ENCODE measurements at places on chromosomes 4 and X. TPM values are rescaled to one million over a fixed set of nuclear protein-coding genes. Genes with fewer than 3 reads are reported as not detected.

- no peak for DNase-seq
Measured at GRCh38 chr4:166128403-166128802, 255.4 kb downstream of the TLL1 start.

GRCh38 chrX:2595258-2595657 lies 94.5 kb upstream of the DHRSX start:
- no peak for DNase-seq

DNA sequence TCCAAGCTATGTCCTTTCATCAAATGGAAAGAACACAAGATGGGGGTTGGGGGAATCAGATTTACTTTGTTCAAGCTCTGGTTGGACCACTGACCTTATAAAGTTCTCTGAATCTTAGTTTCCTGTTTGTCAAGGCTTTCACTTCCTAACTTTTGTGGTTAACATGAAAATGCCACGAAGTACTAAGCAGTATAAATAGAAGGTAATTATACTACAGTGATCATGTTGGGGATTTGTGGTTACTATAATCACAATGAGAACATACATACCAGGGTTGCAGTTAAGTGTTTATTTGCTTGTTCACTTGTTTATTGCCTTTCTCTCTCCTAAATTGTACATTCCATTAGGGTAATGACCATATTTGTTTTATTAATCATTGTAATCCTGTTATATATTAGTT lies 53.2 kb downstream of the SPRY1 start:
- no peak for DNase-seq

DNA sequence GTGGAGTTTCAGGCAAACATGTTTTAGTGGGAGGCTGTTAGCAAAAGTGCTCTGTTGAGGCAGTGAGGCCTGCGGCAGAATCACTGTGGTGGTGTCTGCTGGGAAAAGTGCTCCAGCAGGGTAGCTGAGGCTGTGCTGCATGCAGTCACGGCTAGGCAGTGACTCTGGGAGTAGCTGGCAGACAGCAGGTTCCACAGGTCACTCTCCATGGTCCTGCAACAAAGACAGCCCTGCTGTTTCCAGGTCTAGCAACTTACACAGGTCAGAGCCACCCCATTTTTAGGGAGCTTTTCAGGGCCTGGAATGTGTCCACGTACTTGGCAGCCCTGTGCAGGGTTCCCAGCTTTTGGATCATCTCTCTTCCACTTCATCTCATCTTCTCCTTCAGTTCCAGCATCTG lies 184.3 kb downstream of the NAA11 start:
- no peak for DNase-seq

DNA sequence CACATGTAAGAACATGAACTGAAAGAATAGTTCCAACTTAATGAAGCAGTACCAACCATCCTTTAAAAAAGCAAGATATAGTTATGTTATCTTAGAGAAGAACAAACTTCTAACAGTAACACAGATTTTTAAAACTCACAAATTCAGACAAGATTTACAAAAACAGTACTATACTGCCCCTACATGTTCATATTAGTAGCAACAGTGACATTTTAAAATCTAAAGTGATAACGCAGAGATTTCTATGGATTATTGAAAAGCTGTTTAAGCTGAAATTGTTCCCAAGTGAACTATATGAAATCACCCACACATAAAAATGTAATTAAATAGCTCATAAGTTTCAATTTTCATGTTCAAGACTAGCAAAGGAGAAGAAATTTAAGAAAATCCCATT lies 166.0 kb downstream of the FBXW7 start:
- no peak for DNase-seq

DNA sequence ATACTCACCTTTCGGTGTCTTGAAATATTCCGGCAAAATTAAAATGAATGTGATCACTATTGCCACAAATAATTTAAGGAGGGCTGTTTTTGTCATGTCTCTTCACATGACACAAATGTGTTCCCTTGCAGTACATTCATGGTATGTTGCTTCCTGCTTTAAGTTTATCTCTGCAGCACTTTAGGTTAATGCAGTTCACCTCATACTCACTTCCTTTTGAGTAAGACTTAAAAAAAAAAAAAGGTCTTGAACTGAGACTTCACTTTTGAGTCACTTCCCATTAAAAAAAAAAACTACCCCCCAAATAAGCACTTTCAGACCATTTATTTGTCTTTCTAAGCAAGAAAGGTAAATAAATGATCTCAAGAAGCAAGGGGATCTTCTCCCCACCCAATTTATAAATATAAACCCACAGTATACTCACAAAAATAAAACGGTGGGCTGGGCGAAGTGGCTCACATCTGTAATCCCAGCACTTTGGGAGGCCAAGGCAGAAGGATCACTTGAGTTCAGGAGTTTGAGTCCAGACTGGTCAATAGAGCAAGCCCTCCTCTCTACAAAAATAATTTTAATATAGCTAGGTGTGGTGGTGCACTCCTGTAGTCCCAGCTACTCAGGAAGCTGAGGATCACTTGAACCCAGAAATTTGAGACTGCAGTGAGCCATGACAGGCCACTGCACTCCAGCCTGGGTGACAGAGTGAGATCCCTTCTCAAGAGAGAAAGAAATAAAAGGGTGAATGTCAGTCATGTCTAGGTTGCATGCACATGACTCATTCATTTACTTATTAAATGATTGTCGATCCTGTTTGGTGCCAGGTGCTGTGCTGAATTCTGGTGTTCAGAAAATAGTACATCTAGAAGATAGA lies at the start of gene TMEM156:
Gene TMEM156, minus strand, starts transcription at position 192 of the 868 bp plus-strand sequence. Its CDS starts 96 bp downstream, at position 96.
- no peak for DNase-seq

DNA sequence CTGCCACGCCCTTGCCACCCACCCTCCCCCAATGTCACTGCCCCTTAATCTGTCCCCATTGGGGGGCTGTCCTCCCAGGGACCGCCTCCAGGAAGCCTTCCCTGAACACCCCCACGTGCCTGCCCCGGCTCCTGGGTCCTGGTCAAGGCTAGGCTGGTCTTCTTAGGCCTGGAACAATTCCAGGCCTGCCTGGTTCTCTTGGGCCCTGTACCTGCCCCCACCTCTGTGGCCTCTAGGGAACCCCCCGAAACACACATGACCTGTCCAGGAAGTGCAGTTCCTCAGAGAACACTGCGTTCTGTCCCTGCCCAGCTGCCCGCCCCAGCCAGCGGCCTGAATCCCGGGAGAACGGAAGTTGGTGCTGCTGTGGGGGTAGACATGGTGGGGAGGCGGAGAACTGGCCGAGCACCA lies 5.1 kb downstream of the MXD4 start:
- DNase-seq, result no peak

DNA sequence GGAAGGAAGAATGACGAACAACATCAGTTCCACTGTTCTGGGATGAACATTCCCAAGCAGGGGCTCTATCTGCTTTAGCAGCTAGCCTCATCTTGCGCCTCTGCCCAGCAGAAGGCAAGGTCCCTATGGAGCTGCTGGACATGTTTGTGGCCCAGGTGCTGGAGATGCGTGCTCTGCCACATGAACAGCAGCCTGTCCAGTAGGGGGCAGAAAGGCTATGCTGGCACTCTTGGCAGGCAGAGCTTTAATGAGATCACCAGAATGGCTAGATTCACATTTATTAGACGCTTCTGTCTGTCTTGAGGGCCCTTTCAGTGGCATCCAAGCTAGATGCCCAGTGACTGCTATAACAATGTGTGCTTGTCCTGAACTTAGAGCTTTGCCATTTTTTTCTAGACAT lies 1826.0 kb downstream of the STIM2 start:
- DNase-seq, result peak; percentile 58

DNA sequence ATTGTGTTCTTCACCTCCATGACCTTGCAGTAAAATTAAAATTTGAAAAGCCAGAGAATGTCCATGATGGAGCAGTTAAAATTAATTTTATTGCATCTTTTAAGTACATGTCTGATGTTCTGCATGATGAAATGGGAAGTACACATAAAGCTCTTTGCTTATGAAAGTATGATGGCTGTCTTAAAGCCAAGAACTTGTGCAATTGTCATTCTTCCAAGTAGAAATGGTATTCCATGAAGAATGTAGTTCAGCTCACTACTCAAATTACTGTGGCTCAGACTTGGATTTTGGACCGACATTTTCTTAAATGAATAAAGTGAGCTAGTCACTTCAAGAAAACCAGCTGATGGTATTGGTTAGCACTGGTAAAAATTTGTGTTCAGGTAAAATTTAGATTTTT lies 161.7 kb upstream of the CXCL13 start:
- DNase-seq, result no peak

Gene RTL9
- 0.10 TPM for total RNA-seq

Gene DCX
- not detected for total RNA-seq

Gene MAGIX
- 2.6 TPM for total RNA-seq

Gene FAM184B
- 0.07 TPM for total RNA-seq

Gene NSG1
- total RNA-seq, result 0.12 TPM
